ENCODE measurements at places on chromosomes 2 and 18.

DNA sequence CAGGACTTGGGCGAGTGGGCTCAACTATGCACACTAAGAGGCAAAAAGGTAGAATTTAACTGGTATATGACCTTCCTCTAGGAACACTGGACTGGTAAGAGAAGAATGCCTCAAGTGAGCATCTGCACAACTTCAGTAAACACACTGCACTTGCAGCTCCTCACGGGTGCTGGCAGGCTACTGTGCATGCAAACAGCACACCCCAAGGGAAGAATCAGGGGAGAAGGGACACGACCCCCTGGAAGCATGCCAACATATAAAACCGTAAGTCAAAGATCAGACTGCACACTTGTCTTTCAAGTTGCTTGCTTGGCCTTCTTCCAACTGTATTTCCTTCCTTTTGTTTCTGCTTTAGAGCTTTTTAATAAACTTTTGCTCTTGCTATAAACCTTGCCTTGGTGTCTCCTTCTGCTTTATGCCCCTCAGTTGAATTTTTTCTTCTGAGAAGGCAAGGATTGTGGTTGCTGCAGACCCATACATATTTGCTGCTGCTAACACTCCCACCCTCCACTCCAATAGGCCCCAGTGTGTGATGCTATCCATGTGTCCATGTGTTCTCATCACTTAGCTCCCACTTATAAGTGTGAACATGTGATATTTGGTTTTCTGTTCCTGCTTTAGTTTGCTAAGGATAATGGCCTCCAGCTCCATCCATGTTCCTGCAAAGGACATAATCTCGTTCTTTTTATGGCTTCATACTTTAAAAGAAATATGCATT is 263.7 kb upstream of the SPOPL start:
- no peak for DNase-seq

DNA sequence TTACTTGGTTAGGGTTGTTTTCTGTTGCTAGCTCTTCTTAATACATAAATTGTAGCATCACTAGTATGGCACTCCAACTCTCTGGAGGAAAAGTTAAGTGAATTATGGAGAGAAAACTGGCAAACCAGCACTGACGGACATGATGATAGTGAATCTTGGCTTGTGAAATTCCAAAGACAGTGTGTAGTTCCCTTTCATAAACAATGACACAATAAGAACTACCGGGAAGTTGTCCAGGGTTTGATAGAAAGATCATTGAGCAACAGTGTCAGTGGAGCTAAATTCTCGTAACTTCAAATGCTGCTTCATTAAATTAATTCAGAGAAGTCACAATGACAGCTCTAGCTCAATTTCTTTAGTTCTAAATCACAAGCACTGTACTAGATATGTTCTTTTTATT is 66.5 kb downstream of the RIT2 start:
- no peak for DNase-seq

- DNase-seq, result no peak
Observed at GRCh38 chr18:77897606-77898005, 648.0 kb downstream of the GALR1 start.

GRCh38 chr2:129912066-129912820 is 67.2 kb upstream of the RAB6C start:
- DNase-seq, result no peak

DNA sequence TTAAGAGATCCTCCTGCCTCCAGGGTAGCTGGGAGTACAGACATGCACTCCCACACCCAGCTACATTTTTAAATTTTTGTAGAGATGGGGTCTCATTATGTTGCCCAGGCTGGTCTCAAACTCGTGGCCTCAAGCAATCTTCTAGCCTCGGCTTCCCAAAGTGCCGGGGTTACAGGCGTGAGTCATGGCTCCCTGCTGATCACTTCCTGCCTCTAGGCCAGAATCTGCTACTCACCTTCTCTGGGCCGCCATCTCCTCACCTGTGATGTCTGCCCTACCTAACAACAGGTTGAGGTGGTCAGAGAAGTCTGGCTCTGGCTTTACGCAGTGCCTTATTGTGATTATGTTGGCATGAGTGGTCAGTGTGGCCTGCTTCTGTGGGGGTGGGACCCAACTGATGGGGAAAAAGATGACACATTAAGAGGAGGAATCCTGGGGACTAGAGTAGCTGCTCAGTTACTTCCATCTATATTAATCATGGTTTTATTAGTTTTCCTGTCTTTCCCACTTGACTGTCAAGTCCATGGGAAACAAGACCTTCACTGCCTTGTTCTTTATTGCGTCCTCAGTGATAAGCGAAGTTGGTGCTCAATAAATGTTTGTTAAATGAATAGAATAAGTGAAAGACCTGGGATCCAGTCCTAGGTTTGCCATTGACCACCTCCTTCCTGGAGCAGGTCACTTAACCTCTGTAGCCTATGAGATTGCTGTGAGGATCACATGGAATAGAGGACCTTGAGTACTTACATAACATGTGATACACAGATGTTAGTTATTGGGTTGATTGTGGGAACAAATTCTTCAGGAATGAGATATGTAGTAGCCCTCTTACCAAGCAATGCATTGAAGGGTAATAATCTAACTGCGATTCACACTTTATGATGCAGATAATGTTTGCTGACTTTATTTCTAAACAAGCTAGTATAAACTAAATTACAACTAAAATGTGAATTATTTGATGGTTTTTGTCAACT is 15.7 kb downstream of the KCTD1 start:
- no peak for DNase-seq

DNA sequence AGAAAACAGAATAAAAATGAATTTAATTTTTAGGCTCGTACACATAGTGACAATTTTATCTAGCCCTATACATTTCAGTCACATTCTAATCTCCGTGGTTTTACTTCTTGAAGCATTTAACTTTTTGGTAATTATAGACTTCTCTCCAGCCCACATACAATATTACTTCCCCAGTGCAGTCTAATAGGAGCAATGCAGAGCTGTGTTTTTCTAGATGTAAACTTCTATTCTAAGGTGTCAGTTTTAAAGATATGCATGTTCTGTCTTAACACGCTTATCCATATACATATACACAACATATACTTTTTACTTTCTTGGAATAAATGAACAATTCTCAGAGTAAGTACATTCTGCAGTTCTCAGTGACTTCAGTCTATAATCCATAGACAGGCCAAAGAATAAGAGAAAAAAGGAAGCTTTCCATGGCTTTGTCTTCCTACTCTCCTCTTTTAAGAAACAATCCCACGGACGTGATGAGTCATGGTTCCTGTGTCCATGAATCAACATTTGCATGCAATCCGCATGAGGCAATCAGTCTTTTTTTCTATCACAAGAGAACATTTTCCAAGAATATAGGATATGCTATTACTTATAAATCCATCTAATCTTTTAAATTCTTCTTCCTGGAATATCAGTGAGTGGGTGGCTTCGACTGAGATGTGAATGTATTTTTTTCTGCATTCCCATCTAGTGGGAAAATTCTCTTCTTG is 42.8 kb downstream of the CCDC102B start:
- no peak for DNase-seq

- DNase-seq, result no peak
Observed at GRCh38 chr2:122003196-122003940, 247.9 kb downstream of the TSN start.

DNA sequence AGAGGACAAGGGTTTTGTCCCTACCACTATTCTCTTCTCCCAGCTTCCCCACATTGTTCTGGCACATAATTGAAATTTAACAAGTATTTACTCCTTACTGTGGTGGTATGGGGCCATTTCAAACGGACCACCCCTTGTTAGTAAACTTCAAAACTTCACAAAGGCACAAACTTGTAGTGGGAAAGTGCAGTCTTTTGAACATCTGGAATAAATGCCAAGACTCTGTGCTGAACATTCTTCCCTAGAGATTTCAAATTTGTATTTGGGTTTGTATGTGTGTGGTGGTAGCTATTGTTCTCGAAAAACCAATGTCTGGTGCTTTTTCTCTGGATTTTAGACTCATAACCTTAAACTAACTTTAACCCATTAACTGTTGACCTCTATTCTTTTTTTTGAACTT is 151.6 kb downstream of the NRP2 start:
- no peak for DNase-seq

DNA sequence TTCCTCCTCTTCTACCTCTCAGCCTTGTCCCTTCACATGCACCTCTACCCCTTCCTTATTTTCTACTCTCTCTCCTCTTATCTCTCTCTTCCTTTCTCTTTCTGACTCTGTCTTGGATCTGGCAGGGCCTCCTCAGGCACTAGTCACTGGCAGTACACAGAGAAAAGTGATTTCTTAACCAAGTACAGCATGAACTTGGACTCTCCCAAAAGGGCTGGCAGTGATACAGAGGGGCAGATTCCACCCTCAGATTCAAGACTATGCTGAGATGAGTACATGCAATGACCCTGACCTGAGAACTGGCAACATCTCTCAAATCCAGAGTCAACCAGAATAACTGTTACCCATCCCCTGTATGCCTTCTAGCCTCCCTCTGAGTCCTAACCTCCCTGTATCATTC is 4.3 kb downstream of the AOX1 start:
- DNase-seq, result no peak

DNA sequence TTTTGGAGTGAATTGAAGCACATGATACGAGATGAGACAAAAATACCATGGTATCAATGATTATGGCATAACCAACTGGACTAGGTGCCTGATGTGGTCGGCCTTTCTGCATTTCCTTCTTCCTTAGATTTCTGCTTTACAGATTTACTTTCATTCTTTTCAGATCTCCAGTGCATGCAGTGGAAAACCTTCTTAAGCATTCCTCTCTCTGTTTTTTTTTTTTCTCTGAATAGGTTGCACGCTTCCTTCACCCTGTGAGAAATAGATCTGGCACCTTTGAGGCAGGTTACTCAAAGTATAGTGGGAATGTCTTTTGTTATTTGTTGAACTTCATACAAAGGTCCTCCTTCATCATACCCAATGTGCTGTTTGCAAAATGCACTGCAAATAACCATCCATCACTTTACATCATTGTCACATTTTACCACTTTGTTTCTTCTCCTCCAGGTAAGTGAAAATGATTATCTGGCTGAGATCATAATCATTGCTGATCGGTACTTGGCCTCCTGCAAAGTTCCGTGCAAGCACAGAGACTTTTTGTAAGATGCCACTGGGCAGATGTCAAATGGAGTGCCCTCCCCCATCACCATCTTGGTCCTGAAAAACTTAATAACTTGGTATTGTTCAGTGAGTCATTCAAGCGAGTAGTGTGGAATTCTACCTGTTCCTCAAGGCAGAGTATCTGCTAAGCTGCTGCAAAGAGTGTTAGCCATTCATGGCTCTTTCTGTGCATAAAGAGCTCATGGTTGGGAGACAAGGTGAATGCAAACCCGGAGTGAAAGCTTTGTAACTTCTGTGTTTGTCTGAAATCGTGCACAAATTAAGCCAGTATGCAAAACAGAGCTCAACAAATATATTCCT is 30.0 kb upstream of the KLHL14 start:
- DNase-seq, result no peak

GRCh38 chr2:44371445-44371844 is 9.7 kb downstream of the CAMKMT start:
- DNase-seq, result no peak

GRCh38 chr2:181677912-181678586 is 2.3 kb downstream of the NEUROD1 start:
- peak; percentile 33 for DNase-seq

DNA sequence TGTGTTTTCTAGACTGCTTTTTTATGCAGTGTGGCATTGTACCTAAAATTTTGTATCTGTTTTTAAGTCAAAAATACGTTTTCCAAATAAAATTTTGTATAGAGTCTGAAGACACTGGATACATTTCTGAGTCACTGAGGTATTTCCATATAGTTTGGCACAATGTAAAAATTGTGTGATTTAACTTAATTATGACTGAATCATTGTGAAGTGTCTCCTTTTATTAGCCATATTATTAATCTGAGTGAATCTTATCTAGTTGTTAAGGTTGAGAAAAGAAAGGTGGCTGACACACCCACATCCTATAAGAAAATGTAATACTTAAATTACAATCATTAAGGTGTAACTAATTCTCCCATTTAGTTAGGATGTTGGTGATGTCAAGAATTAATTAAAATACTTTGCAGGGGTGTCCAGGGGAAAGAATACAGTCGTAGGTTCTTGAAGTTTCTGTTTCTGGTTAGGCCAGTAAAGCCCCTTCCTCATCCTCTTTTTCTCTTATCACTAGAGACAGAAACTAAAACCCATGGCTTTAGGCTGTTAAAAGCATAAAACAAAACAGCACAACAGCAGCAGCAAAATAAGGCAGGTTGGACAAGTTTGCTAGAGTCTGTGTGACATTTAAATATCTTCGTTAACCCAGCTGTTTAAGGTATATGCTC is 71.6 kb downstream of the UBE2E3 start:
- no peak for DNase-seq

GRCh38 chr2:226644399-226644865 is 155.2 kb downstream of the IRS1 start:
- DNase-seq, result no peak

Measured in T follicular helper cell (primary cell).